ENCODE measurements at places on chromosomes 2 and 18.

DNA sequence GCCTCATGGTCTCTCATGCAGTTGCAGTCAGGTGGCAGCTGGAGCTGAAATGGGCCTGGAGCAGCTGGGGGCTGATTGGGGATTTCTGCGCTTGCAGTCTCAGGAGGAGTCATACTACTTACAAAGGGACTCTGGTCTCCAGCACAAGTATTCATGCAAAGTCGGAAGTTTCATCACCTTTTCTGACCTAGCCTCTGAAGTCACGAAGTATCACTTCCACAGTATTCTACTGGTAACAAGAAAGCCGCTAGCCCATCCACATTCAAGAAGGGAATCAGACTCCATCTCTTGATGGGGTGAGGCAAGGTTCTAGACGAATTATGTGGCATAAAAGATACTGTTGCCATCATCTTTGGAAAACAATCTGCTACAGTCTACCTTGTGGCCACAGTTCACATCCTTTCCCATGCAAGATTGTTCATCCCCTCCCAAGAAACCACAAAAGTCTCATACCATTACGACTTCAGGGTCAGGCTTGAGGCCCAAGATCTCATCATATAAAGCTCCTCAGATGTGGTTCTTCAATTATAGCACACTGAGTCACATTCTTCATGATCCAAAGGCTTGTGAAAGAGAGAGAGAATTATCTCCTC is 95.3 kb downstream of the SMC6 start:
- no peak for DNase-seq

GRCh38 chr2:188975497-188976102 is 1.4 kb downstream of the COL3A1 start:
- no peak for DNase-seq

- peak; percentile 87 for DNase-seq
Observed at GRCh38 chr2:63819765-63820717, 21.7 kb upstream of the UGP2 start.

- no peak for DNase-seq
Observed at GRCh38 chr2:111185361-111186022, 64.8 kb downstream of the BCL2L11 start.

- no peak for DNase-seq
Observed at GRCh38 chr2:162067596-162067995, 6.4 kb downstream of the DPP4 start.

DNA sequence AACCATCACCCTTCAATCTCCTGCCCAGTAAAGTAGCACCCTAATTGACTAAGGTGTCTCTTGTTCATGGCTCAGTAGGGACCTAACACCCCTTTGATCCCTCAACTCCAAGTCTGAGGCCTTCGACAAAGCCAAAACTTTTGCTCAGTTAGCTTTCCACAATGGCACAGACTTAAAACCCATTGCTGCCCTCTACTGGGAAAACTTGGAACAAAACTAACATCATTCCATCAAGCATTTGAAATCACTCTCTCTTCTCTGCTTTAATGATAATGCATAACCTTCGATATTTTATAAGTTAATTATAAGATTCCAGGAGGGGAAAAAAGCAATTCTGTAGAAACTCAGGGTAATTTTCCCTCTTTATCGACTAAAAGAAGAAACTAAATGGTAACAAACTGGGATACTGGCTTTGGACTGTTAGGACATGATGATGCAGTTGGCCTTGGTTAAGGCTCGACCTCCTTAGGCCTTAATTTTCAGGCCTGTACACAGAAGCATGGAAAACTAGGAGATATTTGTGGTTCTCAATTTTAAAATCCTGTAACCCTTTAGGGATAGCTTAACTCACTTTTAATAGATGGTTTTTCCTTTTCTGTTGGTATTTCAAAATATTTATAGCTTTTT is 127.8 kb downstream of the STK39 start:
- DNase-seq = peak; percentile 73

GRCh38 chr18:49139766-49140165 is 189.0 kb upstream of the SMAD7 start:
- no peak for DNase-seq

- no peak for DNase-seq
Observed at GRCh38 chr2:20357638-20358389, 7.2 kb upstream of the PUM2 start.

- no peak for DNase-seq
Observed at GRCh38 chr2:216987252-216987821, 127.5 kb upstream of the TNP1 start.

GRCh38 chr2:137638932-137639331 is 325.3 kb upstream of the HNMT start:
- no peak for DNase-seq

DNA sequence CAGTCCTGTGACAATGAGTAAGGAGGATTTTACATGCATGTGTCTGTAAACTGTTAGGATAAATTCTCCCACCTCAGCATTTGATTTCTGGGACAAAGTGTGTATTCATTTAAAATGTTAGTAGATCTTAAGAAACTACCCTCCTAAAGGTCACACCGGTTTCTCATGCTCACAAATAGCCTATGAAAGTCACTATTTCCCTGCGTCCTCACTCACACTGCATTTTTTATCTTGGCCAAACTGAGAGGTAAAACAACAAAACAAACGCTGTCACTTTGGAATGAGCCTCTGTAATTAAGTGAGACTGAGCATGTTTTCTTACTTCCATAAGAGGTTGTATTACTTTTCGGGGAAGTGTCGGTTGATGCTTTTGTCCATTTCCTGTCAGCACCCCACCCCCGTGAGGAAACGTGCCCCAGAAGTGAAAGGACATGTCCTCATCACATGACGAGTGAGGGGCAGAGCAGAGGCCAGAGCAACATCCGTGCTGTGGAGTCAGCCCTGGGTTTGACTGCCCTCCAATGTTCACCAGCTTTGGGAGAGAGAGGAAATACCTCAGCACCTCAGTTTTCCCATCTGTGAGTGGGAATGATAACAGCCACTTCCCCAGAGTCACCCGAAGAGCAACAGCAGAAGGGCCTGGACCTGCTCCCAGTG is 3.1 kb downstream of the GYPC start:
- DNase-seq = peak; percentile 55

DNA sequence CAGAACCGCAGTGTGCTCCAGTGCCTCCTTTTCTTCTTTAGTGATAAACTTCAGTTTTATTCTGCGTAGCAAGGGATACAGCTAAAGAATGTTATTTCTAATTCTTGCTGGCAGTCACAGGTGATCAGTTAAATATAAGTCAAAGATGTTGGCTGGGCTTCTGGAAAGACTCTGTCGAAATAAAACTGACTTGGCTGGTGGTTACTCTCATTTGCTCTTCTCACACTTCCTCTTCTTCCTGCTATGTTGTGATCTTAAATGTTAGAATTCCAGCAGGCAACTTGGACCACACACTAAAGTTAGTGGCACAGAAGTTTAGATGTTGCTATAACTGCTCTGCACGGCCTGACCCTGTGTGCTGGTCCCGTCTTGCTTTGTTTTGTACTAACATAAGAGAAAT is 278.6 kb downstream of the CDH19 start:
- DNase-seq = no peak

DNA sequence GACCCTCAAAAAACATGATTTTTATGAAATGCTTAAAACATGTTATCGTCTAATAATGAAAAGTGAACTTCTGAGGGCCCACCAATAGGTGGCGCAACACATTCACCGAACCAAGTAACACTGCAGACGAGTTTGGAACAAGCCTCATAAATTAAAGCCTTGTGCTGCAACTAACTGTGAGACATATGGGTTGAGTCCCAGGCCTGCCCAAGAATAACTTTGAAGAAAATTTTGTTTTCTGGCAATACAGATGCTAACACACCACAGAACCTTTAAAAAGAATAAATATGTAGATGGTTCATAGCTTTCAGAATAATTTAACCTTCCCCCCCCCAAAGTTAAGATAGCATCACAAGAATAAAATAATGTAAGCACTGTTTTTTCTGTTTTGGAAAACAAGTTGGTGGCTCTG is 285.9 kb downstream of the RNF144A start:
- peak; percentile 73 for DNase-seq

DNA sequence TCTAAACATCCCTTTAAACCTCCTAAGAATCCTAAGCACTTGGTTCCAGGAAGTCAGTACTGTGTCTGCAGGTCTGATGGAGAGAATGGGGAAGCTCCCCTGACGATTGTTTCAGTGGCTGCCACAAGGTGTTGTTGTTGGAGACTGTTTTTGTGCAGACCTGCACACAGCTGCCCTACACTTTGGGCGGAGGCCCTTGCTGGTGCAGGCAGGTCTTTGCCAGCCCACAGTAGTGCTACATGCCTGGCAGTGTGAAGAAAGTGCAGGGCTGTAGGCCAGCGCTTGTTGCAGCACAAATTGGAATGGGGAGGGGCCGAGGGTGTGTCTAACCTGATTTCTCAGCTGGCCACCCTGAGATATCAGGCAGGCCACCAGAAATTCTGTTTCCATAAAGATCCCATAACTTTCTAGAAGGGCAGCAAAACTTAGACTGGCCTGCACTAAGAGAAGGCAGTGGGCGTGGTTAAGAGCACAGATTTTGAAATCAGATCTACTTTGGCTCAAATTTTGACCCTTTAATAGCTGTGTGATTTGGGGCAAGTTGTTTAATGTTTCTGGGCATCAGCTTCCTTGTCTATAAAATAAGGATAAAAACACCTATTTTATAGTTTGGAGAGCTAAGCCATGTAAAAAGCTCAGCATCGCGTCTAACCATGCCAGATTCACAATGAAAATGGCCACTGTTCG is 83.7 kb upstream of the SLC1A4 start:
- peak; percentile 49 for DNase-seq

GRCh38 chr2:64768491-64769005 is 114.8 kb upstream of the SERTAD2 start:
- no peak for DNase-seq

GRCh38 chr18:13700153-13700552 is 26.2 kb downstream of the FAM210A start:
- no peak for DNase-seq

GRCh38 chr2:136175868-136176267 is 57.9 kb upstream of the CXCR4 start:
- DNase-seq = no peak

DNA sequence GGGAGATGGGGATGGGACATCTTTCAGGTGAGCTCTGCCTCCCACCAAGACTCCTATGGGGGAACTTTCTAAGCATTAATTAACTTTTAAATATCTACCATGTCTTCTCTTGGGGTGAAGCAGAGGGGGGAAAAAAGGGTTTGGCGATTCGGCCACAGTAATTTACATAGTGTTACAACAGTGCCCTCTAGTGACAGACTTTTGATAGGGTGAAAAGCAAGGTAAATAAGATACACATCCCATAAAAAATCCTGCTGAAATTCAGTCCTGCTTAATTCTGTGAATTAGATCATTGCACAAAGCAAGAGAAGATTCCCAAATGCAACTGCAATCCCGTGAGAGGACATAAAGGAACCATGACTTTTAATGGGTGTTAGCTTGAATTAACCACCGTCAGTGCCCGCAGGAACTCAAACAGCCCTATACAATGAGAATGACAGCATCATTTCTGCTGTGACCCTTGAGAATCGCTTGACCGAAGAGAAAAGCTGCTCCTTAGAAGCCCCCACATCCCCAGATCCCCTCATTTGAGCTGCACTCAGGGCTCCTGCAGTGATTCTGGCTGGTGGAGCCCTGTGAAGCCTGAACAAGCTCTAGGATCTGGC is 32.8 kb downstream of the FAM124B start:
- DNase-seq = peak; percentile 63

GRCh38 chr18:8948011-8948410 is 154.5 kb upstream of the NDUFV2 start:
- no peak for DNase-seq

- no peak for DNase-seq
Observed at GRCh38 chr2:85852937-85853498, 35.8 kb downstream of the ST3GAL5 start.

DNA sequence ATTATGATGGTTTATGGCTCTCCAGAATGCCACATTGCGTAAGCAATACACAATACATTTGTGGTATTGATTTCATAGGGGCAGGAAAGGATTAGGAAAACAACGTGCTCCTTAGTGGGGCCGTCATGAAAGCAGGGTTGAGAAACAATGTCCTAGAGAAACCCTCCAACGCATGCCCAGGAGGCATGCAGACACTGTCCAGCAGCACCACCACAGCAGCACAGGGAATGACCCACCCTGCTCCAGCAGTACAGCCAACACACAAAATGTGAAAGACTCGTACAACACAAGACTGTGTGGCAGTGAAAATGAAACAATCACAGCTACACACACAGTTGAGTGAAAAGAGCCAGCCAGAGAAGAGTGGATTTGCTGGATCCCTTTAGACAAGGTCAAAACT is 66.3 kb downstream of the FAM168B start:
- DNase-seq = no peak

DNA sequence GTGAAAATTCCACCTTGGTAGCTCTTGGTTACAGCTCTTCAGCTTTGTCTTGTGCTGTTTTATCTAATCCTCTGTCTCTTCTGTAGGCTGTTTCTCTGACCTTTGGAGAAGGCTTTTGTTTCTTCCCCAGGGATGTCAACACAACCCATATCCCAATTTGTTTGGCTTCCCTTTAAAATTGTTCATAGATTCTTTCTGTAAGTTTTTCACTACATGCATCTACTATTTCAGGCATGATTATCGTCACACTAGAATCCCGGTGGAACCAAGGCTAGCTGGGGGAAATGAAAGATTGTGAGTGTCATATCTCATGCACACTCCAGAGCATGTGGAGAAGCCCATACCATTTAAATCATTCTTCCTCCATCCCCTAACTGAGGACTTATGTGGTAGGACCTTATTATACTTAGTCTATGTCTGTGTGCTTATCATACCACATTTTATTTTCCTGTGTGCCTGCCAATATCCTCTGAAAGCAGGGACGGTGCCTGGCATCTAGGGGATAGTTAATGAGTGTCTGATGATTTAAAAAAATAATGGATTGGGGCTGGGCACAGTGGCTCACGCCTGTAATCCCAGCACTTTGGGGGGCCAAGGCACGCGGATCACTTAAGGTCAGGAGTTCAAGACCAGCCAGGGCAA is 59.9 kb downstream of the CRIM1 start:
- no peak for DNase-seq

DNA sequence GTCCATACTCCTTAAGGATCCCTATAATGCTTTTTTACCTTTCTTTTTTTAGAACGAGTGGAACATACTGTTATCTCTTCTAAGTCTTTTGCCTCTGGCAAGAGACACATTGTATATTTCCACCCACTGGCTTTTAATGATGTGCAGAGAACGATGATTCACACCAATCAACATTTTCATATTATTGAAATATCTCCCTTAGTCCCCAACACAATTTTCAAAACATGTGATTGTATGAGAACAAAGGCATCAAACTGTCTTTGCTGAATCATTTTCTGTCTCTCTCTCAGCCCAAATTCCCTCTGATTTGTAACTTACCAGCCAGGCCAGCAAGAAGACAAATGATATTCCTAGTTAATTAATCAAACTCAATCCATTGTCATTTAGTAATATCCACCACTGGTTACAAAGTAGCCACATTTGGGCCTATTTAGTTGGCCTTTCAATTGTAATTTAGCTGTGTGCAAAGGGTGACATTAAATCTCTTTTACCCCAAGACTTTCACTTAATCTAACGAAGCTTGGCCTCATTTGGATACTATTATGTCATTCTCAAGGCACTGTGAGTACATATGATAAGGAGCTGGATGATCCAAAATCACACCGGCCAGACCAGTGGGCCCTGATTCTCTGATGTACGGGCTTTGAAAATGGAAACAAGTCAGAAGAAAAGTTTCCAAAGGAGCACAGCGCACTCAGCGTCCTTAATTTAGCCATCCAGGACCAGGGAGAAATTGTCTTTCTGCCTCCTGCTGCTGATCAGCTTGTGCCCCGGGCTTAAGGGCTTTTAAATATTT is 185.1 kb downstream of the SCG2 start:
- DNase-seq = no peak

- peak; percentile 84 for DNase-seq
Observed at GRCh38 chr2:11582862-11583752, 49.3 kb downstream of the GREB1 start.

Measured in NB4 (cell line).